ENCODE measurements at places on chromosomes 16 and 17.

- DNase-seq: no peak
Measured at GRCh38 chr16:87201052-87201451, 116.1 kb downstream of the C16orf95 start.

DNA sequence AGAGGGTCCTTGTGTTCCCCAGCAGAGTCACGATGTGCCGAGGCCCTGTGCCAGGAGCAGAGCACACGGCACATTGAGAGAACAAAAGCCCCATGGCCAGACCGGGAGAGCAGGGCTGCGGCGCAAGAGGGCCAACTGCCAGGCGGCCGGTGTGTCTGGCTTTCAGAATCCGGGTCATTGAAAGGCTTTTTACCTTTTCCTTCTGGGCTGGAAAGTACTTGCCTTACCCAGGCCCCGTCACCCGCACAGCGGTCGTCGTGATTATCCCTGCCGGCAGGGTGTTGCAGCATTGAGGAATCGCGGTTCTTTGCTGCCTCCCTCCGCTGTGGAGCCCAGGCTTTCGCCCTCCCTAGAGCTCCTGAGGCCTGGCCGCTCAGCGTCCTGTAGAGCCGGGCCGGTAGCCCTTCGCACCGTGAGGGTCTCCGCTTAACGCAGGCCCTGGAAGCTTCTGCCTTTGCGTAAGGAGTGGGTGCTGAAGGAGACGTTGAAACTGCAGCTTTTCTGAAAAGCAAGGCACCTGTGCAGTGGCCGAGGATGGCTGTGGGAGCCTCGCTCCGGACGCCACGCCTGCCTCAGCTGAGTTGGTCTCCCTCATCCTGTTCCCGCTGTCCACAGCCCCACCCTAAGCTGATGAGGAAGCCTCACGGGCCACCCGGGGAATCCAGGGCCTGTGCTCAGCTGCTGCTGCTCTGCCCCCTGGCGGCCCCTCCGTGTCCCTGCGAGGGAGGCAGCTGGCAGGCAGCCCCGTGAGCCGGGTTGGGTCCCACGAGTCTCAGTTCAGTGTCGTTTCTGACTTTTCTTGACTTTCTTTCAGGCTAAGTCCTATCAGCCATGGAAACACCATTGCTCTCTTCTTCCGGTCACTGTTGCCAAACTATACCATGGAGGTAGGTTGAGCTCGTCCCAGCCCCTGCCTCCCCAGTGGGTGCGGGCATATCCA is 8.6 kb upstream of the MC1R start:
- no peak for DNase-seq

- no peak for DNase-seq
Measured at GRCh38 chr17:44607836-44608690, 48.2 kb upstream of the MEIOC start.

DNA sequence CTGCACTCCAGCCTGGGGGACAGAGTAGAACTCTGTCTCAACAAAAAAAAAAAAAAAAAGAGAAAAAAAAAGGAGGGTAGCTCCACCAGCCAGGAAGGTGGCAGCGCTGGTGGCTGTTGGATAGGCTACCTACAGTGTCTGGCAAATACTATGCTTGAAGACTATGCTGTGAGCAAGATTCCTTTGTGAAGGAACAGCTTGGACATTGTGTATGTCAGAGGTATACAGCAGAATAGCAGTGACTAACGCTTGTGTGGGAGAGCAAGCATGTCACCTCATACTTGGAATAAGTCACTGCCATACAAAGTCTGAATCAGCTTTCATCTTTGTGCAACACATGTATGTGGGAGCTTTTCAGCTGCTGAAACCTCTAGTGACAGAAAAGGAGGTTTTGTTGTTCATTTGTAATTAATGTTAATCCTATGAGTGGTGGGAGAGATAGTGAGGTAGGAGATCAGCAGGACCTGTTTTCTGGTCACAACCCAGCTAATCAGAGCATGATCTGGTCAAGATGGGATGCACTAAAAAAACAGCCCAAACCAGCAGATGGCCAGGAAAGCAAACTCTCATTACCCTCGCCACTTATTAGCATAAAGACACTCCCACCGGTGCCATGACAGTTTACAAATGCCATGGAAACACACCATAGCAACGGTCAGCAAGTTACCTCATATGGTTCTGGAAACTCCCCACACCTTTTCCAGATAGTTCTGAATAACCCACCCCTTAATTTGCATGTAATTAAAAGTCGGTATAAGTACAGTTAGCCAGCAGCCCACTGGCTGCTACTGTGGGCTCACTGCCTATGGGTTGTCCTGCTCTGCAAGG is 6.8 kb upstream of the ITGAD start:
- DNase-seq: no peak

- DNase-seq: no peak
Measured at GRCh38 chr16:85246973-85247372, 134.7 kb upstream of the CIBAR2 start.

GRCh38 chr17:67520916-67521774 is 144.1 kb downstream of the PITPNC1 start:
- no peak for DNase-seq

DNA sequence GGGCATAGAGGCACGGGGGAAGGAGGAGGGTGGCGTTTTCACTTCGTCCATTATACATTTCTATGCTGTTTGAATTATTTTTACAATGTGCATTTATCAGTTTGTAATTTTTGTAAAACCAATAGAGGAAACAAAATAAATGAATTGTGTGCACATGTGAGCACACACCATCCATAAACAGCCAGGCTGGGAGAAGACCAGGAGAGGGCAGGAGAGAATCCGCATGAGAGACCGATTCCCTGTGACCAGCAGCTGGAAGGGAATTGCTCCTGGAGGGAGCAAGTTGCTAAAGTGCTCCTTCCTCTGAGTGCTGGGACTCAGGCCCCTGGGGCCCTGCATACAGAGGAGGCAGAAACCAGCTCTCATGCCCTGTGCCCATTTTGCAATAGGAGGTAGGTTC is 126.0 kb downstream of the ABCC12 start:
- DNase-seq: no peak

GRCh38 chr16:66621973-66622372 is 17.5 kb downstream of the CMTM3 start:
- no peak for DNase-seq

DNA sequence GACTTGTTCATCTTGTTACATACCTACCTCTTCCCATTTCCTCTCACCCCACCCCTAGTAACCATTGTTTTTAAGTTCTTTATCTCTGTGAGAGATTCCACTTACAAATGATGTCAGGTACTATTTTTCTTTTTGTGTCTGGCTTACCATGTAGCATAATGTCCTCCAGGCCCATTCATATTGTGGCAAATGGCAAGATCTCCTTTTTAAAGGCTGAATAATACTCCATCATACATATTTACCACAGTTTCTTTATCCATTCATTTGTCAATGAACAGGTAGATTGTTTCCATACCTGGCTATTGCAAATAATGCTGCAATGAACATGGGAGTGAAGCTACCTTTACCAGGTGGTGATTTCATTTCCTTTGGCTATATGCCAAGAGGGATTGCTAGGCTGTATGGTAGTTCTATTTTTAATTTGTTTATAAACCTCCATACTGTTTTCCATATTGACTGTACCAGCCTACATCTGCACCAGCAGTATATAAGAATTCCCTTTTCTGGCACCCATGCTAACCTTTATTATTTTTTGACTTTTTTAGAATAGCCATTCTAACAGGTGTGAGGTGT is 53.9 kb downstream of the NSRP1 start:
- DNase-seq: no peak

- DNase-seq: no peak
Measured at GRCh38 chr16:19864566-19864965, 20.1 kb downstream of the GPRC5B start.

DNA sequence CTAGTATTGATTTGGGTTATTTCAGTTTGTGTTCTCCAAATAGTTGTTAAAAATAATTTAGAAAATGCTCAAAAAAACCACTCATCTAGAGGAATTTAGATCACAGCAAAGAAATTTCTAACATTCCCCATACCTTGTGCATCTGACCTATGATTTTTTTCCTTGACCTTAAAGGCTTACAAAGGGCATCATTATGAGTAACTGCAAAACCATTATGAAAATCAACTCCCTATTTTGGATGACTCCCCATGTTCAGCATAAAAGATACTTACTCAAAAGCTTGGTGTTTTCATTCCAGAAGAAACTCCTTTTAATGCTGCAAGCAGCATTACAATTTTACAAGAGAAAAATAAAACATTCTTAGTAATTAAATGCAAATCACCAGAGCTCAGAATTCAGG is 83.2 kb downstream of the GRIN2A start:
- DNase-seq: no peak

DNA sequence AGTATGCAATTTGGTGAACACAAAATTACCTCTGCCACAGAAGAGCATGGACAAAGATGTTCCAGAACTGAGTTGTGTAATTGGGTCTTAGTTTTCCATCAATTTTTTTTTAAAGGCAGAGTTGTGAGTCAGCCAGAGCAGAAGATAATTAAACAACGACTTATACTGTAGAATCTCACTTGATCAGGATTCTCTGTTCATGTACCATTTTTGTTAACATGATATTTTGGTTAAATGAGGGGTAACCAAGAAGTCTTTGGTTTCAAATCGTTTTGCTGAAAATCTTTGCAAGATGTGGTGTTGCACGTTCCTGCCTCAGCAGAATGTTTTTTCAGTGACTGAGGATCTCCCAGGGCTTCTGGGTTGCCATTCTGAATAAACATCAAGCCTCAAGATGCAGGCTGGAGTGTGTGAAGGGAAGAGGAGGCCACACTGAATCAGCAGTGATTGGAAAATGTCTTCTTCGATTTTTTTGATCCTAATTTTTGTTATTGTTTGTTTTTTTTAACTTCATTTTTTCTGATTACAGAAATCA is 232.6 kb upstream of the IRX3 start:
- DNase-seq: no peak

DNA sequence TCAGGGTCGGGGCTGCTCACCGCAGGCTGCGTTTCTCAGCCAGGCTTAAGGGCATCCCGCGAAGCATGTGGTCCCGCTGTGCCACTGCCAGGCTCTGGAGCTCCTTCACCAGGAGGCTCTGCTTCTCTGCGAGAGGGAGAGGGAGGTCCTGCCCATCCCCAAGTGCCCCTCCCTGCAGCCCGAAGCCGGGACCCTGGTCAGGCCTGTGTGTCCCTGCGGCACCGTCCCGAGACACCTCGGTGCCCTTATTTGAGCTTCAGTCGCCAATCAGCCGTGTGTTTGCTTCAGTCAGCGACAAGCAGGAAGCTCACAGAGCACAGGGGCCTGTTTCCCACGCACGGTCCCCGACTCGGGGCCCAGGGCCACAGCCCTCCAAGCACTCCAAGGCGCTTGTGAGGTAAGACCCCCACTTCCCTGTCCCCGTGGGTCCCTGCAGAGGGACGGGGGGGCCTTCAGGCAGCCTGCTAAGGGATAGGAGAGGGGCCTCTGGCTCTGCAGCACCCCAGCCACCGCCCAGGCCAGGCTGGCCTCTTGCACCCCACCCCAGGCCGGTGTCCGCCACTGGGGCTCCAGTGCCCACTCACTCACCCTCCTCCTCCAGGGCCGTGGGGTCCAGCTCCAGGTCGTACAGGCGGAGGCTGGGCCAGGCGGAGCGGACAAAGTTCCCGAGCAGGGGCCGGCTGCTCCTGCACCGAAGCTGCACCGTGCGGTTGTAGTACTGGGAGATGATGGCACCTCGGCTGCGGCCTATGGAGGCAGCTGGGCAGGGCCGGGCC is 3.2 kb downstream of the TMC6 start:
- no peak for DNase-seq

DNA sequence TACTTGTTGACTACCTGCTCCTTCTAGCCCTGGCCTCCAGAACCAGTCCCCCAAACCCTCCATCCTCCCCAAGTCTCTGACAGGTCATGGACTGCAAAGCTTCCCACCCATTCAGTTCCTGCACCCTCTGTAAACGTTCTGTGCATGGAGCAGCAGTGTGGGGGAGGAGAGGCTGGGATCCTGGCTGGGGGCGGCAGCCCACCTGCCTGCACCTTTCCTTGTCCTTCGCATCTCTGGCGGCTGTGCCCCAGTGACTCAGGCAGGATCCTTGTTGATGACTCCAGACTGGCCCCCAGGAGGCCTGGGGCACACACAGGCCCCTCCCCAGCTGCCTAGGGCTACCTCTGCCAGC is 1.6 kb upstream of the PKMYT1 start:
- DNase-seq: no peak

DNA sequence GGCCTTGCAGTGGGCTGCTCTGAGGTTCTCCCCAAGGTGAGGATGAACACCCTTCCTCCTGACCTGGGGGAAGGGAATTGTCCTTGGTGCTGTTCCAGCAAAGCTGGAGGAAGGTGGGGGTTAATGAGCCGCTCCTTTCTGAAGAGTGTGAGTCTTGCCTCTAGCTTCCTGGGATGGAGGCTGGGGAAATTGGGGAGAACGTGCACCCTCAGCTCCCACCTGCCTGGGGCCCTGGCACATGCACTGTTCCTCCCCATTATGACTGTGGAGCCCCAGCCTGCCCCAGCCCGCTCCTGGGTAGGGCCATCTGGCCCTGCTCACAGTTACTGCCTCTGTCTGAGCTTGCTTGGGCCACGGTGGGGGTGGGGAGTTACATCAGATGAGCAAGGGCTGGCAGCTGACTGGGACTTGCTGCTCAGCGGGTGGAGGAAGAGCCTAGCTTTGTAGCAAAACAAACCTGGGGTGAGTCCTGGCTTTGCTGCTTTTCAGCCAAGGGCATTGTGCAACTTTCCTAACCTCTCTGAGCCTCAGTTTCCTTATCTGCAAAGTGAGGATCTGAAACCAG is 11.1 kb downstream of the TNS4 start:
- no peak for DNase-seq

- no peak for DNase-seq
Measured at GRCh38 chr17:76398523-76399174, 14.2 kb downstream of the SPHK1 start.

DNA sequence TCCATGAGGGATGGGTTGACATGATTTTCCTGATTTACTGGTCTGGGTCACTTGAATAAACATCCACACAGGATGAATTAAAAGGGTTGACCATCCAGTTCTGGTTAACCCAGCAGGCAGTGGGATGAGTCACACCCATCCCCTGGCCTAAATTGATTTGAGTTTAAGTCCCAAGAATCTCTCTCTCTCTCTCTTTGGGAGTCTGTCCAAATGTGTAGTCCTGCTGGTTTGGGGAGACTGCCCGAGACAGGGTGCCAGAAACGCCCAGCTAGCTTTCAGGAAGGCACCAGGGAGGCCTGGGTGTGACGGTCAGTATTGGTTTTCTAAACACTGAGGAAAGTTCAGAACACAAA is 38.8 kb downstream of the SCPEP1 start:
- DNase-seq: no peak
